ENCODE measurements at places on chromosomes 2 and 18.

DNA sequence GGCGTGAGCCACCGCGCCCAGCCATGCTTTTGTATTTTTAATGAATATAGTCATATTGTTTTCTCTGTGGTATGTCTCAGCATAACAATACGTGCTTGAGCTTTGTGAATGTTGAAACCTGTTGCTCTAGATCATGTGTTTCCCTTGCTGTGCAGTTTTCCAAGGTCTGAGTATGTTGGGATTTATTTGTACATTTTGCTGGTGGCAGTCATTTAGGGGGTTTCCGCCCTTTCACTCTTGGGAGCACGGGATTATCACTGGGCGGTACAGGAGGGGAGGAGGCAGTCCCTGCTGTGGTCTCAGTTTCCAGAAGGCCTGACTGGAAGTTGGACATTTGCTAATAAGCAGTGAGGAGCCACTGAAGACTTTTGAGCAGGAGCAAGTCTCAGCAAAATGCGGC lies 24.9 kb upstream of the CATIP start:
- H3K36me3 ChIP-seq = no peaks in the 10 kb centered on the region
- H3K27me3 ChIP-seq = no peaks in the 10 kb centered on the region
- H3K4me1 ChIP-seq = no peaks in the 10 kb centered on the region
- DNase-seq = no peak

GRCh38 chr2:134310107-134311079 lies 56.5 kb downstream of the MGAT5 start:
- peaks cover 13% of the 10 kb centered on the region for H3K4me1 ChIP-seq
- H3K27ac ChIP-seq = no peak overlapping the region
- H3K27me3 ChIP-seq = no peaks in the 10 kb centered on the region
- peak; percentile 17 for DNase-seq
- H3K36me3 ChIP-seq = no peaks in the 10 kb centered on the region

- no peaks in the 10 kb centered on the region for H3K27me3 ChIP-seq
- H3K4me1 ChIP-seq = no peaks in the 10 kb centered on the region
- H3K27ac ChIP-seq = no peak overlapping the region
- no peak overlapping the region for H3K4me3 ChIP-seq
Measured at GRCh38 chr18:29457316-29457889, 1280.5 kb upstream of the CDH2 start.

DNA sequence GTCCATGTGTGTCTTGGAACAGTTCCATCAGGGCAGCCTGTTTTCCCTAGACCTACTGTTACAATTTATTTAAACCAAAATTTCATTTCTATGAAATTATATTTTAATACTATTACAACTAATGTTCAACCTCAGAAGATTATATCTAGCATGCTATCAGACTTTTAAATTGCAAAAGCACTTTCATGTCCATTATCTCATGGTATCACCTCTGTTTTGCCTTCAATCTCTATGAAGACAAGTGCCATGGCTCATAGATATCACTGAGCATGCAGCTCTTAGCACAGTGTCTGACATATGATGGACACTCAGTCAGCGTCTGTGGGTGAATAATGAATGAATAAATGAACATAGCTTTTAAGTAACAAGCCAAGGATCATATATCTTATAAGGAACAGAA lies 288.8 kb downstream of the RAD51AP2 start:
- H3K27me3 ChIP-seq = no peaks in the 10 kb centered on the region
- DNase-seq = no peak
- no peaks in the 10 kb centered on the region for H3K4me1 ChIP-seq

GRCh38 chr2:30026091-30027055 lies 105.0 kb upstream of the ALK start:
- H3K27me3 ChIP-seq = no peaks in the 10 kb centered on the region
- no peaks in the 10 kb centered on the region for H3K36me3 ChIP-seq
- H3K4me1 ChIP-seq = peaks cover 3% of the 10 kb centered on the region
- DNase-seq = peak; percentile 60
- no peak overlapping the region for H3K27ac ChIP-seq
- H3K4me3 ChIP-seq = no peak overlapping the region

DNA sequence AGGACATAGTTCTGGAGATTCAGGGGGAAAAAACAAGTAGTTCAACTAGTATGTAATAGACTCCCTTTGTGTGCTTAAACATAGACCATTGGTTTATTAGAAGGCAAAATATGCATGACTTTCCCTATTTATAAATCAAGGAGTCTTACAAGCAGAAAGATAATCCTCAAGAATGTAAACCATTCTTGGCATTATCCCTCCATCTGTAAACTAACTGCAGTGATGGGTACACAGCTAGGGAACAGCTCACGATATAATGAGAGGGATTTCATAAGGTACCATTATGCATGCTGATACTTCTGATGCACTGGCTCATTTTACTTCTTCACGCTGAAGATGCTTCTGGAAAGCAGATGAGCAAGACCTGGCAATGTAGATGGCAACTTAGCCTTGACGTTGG lies 878 bp downstream of the FBXO15 start:
- H3K27me3 ChIP-seq = no peaks in the 10 kb centered on the region
- H3K4me3 ChIP-seq = no peak overlapping the region
- H3K27ac ChIP-seq = no peak overlapping the region
- H3K4me1 ChIP-seq = peaks cover 11% of the 10 kb centered on the region
- no peaks in the 10 kb centered on the region for H3K36me3 ChIP-seq

DNA sequence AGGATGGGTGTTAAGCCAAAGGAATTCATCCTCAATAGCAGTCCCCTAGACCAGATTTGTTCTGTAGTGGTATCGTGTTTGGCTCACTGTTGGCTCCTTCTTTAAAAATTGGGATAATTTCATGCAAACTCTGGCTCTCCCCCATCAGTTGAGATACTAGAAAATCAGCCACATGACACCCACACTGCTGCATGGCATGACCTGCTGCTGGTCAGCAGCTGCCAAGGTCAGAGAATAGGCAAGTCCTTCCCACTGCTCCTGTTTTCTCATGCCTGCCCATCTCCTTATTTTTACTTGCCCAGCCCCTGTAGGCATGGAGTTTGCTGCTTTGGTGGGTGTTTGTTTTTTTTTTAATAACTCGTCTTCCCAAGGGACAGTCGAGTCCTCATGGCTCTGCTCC lies 1.0 kb upstream of the SNRNP200 start:
- peaks cover 7% of the 10 kb centered on the region for H3K4me1 ChIP-seq
- H3K36me3 ChIP-seq = peaks cover 20% of the 10 kb centered on the region
- DNase-seq = no peak
- no peak overlapping the region for H3K27ac ChIP-seq
- H3K27me3 ChIP-seq = no peaks in the 10 kb centered on the region

- DNase-seq = peak; percentile 28
- no peaks in the 10 kb centered on the region for H3K36me3 ChIP-seq
- peak overlapping the region; percentile 79 for H3K27ac ChIP-seq
- no peaks in the 10 kb centered on the region for H3K27me3 ChIP-seq
- peaks cover 22% of the 10 kb centered on the region for H3K4me1 ChIP-seq
Measured at GRCh38 chr2:27356056-27356381, 545 bp downstream of the GTF3C2 start.

DNA sequence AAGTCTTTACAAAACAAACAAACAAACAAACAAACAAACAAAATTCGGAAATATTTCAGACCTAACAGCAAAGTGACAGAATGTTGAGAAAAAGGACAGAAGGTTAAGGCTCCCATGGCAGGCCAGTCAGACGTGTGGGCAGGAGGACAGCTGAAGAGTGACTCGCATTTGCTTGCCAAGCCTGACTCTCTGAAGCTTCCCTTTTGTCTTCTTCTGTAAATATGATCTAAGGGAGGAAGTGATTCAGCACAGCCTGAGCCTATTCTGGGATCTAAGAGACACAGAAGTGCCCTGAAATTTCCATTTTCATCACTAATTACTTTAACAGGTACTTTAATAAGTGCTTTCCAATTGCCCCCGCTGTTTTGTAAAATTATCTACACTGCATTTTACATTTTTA lies 134.0 kb upstream of the LYPD1 start:
- H3K4me3 ChIP-seq = no peak overlapping the region
- H3K27me3 ChIP-seq = no peaks in the 10 kb centered on the region
- H3K4me1 ChIP-seq = no peaks in the 10 kb centered on the region
- no peaks in the 10 kb centered on the region for H3K36me3 ChIP-seq

- H3K27me3 ChIP-seq = no peaks in the 10 kb centered on the region
- H3K4me1 ChIP-seq = no peaks in the 10 kb centered on the region
- H3K4me3 ChIP-seq = no peak overlapping the region
- DNase-seq = no peak
- no peaks in the 10 kb centered on the region for H3K36me3 ChIP-seq
Measured at GRCh38 chr2:57516698-57517340, 529.8 kb upstream of the VRK2 start.

DNA sequence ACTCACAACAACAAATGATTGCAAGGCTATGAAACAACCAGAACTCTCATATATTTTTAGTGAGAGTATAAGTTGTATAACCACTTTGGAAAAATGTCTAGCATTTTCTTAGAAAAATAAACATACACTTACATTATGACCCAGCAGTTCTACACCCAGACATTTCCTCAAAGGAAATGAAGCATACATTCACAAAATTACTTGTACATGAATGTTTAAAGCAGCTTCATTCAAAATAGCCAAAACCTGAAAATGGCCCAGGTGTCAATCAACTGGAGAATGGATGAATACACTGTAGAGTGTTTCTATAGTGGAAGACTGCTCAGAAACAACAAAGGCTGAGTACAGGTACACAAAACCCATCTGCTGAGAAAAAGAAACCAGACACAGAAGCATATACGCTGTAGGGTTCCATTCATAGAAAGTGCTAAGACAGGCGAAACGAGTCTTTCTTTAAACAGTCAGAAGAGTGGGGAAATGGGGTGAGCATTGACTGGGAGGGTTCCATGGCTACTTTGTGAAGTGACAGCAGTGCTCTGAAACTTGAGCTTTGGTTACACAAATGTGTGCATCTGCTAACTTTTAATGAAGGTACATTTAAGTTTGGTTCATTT lies 799.0 kb downstream of the DCDC2C start:
- no peak overlapping the region for H3K4me3 ChIP-seq
- no peaks in the 10 kb centered on the region for H3K4me1 ChIP-seq
- DNase-seq = no peak
- no peaks in the 10 kb centered on the region for H3K36me3 ChIP-seq
- H3K27ac ChIP-seq = no peak overlapping the region

GRCh38 chr2:177318613-177319012 lies 54.1 kb upstream of the NFE2L2 start:
- no peak overlapping the region for H3K4me3 ChIP-seq
- DNase-seq = no peak
- H3K27me3 ChIP-seq = no peaks in the 10 kb centered on the region
- no peaks in the 10 kb centered on the region for H3K36me3 ChIP-seq

DNA sequence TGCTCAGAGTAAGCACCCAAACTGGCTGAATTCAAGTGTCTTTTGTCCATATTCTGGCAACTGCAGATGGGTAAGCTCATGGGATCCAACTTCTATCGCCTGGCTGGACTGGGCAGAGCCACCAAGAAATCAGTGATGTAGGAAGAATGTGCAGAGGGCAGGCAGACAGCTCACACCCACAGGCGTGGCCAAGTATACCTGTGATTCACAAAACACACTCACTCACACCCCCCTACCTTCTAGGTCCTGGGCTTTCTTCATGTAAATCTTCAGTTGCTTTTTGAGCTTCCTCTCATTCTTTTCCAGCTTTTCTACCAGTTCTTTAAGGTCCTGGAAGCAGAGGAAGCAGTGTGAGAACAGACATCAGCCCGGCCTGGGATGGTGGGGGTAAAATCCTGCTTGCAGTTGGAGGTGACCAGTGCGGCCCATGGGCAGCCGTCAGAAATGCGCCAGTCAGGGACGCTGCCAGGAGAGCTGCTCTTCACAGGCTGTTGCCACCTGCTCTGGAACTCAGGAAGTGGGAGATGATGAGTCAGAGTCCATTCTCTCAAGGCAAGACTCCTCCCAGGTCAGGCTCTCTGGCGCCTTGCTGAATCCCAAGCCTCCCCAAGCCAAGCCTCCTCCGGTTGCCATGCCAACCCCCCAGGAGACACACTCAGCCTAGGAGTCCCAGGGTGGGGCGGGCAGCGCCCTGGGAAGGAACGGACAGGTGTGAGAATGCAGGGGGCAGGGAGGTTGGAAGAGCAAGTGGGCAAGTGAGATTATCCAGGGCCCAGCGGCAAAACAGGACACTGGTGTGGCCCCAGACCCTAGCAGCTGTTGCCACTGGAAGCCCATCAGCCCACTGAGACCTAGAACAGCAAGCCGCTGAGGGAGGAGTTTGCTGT lies 36.2 kb upstream of the ACAA2 start:
- peaks cover 39% of the 10 kb centered on the region for H3K4me1 ChIP-seq
- H3K36me3 ChIP-seq = no peaks in the 10 kb centered on the region
- H3K27ac ChIP-seq = peak overlapping the region; percentile 43
- H3K4me3 ChIP-seq = no peak overlapping the region
- no peaks in the 10 kb centered on the region for H3K27me3 ChIP-seq
- peak; percentile 94 for DNase-seq

- no peak overlapping the region for H3K4me3 ChIP-seq
- no peaks in the 10 kb centered on the region for H3K4me1 ChIP-seq
- no peak for DNase-seq
- no peaks in the 10 kb centered on the region for H3K36me3 ChIP-seq
Measured at GRCh38 chr2:28764909-28765711, 13.5 kb downstream of the PPP1CB start.

DNA sequence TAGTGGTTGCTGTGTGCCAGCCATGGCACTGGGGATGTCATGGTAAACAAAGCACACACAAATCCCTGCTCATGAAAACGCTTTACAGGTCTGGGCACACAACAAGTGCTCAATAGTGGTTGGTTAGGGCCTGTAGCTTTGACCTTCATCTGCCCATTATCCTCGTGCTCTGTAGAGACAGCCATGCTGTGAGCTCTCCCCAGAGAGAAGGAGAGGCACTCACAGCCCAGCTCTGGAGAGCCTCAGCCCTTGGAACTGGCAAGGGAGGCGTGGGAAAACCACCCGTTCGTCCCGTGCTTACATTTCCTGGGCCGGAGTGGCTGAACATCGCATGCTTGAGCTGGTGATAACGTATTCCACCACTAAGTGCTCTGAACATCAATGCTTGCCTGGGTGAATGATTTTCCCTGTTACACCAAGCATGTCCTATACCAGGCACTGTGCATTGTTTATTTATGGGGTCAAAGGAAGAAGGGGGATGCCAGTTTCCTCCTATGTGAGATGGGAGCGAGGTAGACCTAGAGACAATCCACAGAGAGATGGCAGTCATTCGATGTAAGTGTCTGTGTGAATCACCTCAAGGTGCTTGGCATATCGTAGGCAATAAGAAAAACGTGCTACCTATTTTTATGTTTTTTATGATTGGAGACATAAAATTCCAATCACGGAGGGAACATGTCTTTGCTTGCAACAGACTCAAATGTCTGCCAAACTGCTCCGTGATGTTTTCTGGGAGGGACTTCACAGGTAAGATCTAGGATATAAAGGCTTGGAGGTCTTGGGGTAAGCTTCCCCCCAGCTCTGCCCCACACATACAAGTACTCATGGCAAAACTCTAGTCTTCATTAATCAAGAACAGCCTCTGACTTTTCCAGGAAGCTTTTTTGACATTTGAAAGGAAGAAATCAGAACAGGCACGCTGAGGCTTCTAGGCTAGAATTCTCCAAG lies 75.5 kb downstream of the DDX1 start:
- H3K36me3 ChIP-seq = no peaks in the 10 kb centered on the region
- DNase-seq = peak; percentile 82
- no peak overlapping the region for H3K27ac ChIP-seq

GRCh38 chr18:58671632-58672564 lies 633 bp downstream of the MALT1 start:
- no peaks in the 10 kb centered on the region for H3K36me3 ChIP-seq
- H3K27me3 ChIP-seq = no peaks in the 10 kb centered on the region
- peak overlapping the region; percentile 99 for H3K4me3 ChIP-seq

GRCh38 chr18:55228707-55229106 lies 269.4 kb upstream of the CCDC68 start:
- peaks cover 15% of the 10 kb centered on the region for H3K36me3 ChIP-seq
- H3K27me3 ChIP-seq = no peaks in the 10 kb centered on the region
- H3K27ac ChIP-seq = no peak overlapping the region
- H3K4me3 ChIP-seq = no peak overlapping the region
- no peaks in the 10 kb centered on the region for H3K4me1 ChIP-seq

GRCh38 chr18:48656176-48656575 lies 117.3 kb downstream of the CTIF start:
- no peak overlapping the region for H3K27ac ChIP-seq
- no peaks in the 10 kb centered on the region for H3K27me3 ChIP-seq
- peaks cover 6% of the 10 kb centered on the region for H3K4me1 ChIP-seq
- no peak overlapping the region for H3K4me3 ChIP-seq

Data from thyroid gland (tissue), 4 donors.